Hepatic stellate cell (primary cell): ENCODE measurements at places on chromosomes 11 and 22.

DNA sequence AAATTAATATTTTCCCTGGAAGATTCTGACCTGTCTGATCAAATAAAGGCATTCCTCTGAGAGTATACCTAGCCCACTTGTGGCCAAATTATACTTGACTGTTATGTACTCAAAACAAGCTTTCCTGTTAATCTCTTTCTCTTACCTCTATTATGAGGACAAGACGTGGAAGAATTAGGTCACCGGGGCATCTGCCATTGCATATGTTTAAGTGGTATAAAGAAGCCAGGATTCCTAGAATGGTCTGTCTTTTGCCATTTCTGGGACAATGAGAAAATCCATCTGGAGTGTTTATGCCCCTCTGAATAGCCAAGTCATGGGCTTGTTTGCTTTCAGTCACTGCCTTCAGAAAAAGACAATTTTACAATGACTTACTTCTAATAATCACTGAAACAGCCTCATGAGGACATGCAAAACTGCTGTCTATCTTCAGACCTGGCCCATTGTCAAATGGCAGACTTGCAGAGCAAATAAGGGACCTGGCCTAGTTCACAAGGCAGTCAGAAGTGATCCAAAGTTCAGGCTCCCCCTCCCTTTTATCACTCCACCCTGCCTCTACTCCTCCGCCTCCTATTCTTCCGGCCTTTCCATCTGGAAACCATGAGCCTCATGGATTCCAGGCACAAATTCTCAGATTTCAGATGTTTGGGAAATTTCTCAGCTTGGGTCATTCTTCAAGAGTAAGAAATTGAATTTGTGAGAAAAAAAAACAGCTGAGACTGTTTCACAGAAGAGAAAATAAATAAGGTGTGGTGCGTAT is 128.1 kb upstream of the LDLRAD3 start:
- no peak for DNase-seq

DNA sequence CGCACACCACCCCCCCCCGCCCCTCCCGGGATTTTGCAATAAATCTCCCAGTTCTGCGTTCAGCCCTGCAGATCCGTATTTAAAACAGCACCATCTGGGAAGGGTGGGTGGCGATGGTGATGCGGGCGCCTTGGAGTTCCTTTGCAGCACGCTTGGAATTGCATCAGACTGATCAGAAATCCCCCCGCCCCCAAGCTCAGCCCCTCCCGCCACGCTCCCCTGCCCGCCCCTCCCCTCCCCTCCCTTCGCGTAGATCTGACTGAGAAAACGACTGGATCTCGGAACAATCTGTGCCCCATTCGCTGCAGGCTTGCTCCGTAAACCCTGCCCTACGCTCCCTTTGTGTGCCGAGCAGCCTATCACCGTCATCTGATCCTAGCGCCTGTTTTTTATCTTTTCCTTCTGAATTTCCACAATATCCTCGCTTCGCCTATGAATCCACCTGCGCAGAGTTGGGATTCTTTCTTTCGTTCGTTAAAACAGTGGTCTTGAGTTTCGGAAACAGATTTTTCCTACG is 18.1 kb upstream of the BDNF start:
- DNase-seq: peak; percentile 78

GRCh38 chr11:11635443-11635842 is 13.6 kb upstream of the GALNT18 start:
- DNase-seq: no peak

GRCh38 chr11:40204228-40204627 is 1255.2 kb downstream of the LRRC4C start:
- DNase-seq: no peak

DNA sequence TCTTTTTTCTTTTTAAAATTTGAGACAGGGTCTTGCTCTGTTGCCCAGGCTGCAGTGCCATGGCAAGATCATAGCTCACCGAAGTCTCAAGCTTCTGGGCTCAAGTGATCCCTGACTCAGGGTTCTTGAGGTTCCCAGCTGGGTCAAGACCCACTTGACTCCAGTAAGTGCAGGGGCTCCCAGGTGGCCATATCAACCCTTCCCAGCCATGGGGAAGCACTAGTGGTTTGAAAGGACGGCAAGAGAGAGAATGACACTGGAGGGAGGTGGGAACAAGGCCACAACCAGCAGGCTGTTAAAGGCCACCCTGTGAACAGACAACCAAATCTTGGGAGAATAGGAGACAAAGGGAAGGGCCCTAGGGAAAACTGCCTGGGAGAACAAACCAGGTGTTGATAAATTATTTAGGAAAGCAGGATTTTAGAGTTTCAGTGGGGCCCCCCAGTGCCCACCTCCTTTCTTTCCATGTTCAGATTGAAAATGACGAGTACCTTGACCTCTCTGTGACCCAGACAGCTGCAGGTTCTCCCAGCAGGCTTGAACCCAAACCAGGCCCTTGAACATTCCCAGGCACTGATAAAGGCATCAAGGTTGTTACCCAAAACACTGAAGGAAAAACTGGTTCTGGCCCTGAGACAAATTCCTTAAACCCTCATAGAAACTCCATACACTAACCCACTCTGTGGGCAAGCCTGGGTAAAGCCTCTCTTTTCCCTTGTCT is 28.8 kb downstream of the KLHL22 start:
- DNase-seq: no peak

DNA sequence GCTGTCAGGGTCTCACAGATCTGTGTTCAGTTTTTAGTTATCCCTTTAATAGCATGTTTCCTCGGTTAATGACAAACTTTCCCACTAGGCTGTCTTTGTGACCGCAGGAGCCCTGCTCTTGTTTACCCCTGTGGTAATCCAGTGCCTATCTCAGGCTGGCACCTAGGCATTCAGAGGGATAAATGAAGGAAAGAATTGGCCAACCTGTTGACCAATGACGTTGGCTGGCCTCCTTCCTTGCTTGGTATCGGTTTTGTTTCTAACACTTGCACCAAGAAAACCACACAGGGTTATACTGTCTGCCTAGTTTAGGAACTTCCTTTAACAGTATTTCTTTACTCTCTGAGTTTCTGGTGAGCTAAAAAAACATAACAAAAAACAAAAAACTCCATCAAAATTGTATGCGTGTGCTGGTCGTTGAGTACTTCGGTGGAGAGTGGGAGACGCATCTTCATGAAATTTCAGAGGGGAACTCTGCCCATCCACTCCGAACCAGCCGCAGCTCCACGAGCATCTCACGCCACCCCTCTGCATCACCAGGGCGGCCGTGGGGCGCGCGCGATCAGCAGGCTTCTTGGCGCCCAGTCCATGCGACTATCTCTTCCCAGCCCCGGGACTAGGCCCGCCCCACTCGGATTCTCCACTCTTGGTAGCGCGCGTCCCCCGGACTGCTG is 563 bp upstream of the ENDOD1 start:
- DNase-seq: no peak

GRCh38 chr11:75563501-75563977 is 1.5 kb downstream of the SERPINH1 start:
- DNase-seq: no peak

GRCh38 chr11:19242179-19242932 is 1.6 kb upstream of the E2F8 start:
- no peak for DNase-seq

DNA sequence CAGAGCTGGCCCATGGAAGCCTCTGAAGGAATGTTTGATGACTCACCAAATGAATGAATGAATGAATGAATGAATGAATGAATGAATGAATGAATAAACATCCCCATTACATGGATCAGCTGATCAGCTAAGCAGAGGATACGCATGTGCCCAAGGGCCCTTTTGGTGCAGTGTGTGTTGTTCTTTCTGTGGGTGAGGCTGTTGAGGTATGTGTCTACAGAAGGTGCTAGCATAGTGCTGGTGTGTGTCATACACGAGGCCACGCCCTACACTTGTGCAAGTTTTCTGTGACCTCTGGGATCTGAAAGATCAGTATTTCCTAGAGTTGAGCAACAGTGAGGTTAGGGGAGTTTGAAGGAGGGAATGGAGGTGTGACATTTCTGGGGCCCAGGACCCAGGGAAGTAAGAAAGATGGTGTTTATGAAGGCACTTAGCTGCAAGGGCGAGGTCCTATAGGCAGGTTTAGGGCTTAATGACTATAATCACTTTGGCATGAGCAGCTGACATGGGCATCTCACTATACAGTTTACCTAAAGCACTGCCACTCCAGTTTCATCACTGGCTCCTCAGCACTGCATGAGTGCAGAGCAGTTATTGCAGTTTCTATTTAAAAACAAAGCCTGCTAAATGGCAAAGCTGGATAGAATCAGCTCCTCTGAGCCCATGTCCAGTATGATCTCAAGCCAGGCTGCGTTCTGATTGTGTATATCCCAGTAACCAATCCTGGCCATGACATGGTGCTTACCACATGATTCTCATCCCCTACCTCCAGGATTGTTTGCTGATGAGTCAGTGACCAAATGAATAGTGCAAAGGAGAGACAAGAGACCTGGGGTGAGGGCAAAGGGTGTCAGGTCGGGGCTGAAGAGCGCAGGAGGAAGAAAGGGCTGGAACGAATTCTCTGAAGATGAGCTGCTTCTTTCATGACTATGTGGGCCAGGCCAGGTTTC is 36.4 kb upstream of the E2F8 start:
- no peak for DNase-seq

DNA sequence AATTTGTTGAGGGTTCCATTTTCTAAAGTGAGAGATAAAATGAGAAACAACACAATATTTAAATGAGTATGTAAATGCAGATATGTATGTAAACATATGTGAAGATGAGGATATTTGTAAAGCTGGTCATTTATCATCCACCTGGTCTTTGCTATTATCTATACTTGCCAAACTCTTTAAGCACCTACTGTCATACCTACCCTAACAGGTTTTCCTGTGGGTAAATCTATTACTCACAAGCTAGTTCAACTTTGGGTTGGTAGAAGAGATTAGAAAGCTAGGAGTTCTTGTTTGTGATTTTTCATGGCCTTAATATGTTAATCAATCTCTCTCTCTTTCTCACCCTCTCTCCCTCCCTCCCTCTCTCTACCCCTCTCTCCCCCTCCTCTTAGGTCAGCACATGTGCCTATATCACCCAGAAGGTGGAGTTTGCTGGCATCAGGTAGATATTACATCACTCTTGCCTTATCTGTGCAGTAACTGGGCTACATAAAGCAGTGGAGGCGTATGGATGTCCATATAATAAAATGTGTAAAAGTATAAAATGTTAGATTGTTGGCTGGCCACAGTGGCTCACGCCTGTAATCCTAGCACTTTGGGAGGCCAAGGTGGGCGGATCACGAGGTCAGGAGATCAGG is 14.7 kb downstream of the DEPDC5 start:
- DNase-seq: no peak
